Activated CD8-positive, alpha-beta memory T cell treated with anti-CD3 and anti-CD28 coated beads for 24 hours (primary cell): ENCODE measurements at places on chromosomes 11 and 22.

- DNase-seq, result no peak
Measured at GRCh38 chr11:83035070-83035854, 36.4 kb downstream of the RAB30 start.

GRCh38 chr11:42589286-42589685 lies 722.5 kb upstream of the API5 start:
- no peak for DNase-seq

GRCh38 chr11:2996976-2997375 lies 4.8 kb upstream of the NAP1L4 start:
- DNase-seq, result no peak

GRCh38 chr11:128713595-128713994 lies 19.7 kb downstream of the FLI1 start:
- peak; percentile 47 for DNase-seq

GRCh38 chr11:69010964-69011623 lies 2.0 kb downstream of the MRGPRF start:
- peak; percentile 72 for DNase-seq

- DNase-seq, result no peak
Measured at GRCh38 chr11:65026810-65027209, 429 bp upstream of the SNX15 start.

DNA sequence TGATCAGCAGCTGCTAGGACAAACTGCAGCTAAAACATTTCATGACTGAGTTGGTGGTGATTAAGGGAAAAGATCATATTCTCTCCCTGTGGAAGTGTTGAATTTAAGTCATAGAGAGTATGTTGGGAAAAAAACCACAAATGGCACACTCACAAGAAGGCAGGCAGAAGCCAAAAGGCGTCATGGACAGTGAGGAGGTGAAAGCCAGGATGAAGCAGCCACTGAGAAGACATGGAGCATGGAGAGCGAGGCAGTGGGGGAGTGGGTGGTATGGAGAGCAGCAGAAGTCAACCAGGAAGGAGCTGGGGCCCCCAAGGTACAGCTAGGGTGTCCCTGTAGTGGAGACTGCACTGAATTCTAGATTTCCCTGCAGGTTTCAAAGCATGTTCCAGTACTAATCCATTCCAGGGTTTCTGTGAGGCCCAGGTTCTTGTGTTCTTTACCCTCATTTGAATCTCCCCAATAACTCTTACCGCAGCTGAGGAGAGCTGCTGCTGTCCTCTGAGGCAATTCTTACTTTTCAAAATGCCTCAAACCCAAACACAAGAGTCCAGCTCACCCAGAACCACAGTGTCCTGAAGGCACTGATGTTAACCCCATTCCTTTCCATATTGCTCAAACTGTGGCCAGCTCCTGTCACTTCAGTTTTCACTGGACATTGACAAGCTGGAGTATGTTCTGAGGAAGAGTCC lies 191.8 kb upstream of the E2F8 start:
- DNase-seq, result no peak

DNA sequence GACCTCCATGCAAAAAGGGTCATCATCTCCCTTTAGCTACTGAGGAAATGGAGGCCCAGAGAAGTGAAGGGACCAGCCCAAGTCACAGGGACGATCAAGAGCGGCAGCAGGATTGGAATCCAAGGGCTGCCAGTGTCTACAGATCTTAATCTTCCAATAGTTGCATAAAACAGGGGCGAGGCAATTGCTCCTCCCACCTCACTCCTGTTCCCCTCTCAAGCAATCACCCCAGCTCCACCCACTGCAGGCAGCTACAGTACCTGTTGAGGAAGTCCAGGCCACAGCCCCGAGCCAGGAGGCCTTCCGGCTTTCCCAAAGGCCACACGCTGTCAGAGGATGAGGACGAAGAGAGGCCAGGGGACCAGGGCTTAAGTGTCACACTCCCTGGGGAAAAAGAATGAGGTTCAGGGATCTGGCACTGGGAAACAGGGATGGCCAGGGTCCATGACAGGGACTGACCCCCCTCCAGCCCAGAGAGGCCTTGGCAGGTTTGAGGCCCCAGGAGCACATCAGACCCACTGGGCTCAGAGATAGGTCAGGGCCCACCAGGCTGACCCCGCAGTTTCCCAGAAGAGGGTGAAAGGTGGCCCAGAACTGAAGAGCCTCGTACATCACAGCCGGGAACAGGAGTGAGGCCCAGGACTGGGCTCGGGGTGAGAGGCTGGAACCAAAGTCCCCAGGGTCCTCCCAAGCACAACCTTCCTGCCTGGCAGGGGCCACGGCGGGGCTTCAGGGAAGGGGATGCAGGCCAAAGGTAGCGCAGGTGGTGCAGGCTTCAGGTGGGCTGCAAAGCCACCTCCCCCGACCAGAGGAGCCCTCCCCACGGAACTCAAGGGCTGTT lies 16.4 kb upstream of the MFNG start:
- no peak for DNase-seq

GRCh38 chr11:130725421-130726233 lies 190.7 kb downstream of the SNX19 start:
- no peak for DNase-seq

GRCh38 chr11:19873730-19874129 lies 161.1 kb downstream of the NAV2 start:
- DNase-seq, result no peak

GRCh38 chr11:95353706-95354105 lies 122.7 kb upstream of the SESN3 start:
- DNase-seq, result no peak

DNA sequence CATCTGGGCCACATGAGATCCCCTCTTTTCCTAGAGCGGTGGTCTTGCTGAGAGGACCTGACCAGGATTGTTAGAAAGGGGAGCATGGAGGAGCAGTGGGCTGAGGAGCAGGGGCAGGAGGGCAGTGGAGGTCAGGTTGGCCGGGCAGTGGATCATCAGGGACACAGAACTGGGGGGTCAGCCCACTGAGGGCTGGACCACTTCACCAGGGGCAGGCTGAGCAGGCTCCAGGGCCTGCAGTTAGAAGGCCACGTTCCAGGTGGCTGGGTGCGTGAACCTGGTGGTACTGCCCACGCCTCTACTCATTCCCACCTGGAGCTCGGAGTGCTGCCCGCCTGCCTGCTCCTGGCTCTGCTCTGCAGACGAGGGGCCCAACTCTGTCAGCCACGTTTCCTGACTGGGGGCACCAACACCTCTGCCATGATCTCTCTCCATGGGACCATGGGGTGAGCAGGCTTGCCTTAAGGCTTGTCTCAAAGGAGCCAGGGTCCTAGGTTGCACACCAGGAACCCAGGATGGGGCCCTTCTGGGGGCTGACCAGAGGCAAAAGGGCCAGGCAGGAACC lies 9.7 kb downstream of the MRGPRF start:
- no peak for DNase-seq

DNA sequence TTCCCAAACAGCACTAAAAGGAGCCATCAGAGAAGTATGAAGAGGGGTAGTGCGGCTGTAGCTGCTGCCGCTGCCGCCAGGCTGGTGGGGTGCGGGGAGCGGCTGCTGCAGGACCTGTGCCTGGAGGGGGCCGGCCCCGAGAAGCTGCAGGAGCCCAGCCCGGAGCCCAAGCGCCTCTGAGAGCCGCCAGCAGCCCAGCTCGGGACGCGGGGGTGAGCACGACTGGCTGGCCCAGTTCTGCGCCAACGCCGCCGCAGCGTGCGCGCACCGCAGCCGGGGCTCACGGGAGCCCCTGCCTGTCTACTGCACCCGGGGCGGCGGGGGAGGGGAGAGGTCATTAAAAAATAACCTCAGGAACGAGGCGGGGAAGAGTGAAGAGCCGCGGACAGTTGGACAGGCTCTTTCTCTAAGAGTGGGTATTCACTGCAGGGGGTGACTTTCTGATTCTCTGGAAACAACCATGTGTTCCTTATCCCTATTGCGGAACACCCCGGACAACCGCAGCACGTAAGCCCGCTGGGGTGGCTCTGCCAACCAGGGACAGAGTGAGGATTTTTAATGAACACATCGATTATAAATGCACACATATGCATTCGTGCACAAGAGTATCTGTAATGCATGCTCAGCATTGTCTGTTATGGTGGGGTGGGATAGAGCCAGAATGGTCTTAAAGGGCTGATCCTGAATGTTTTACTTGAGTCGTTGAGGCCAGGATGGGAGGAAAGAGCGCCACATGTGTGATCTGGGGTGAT lies 453 bp downstream of the GAS2 start:
- DNase-seq, result peak; percentile 67

GRCh38 chr11:8332196-8332595 lies 68.5 kb upstream of the LMO1 start:
- no peak for DNase-seq

GRCh38 chr11:130636722-130637464 lies 188.4 kb downstream of the ADAMTS15 start:
- DNase-seq, result no peak

DNA sequence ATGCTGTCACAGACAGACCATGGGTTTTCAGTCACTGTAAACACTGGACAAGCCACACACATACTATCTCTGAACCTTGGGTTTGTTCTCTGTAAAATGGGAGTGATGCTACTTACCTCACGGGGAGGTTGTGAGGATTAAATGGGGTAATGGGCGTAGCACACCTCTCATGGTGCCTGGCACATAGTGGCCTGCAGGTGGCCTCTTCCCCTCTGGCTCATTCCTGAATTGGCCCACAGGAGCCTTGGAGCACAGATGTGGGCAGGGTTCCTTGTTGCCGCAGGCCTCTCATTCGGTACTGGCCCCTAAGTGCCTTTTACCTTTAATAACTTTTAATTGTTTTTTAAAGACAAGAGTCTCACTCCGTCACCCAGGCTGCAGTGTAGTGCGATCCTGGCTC lies 11.7 kb downstream of the MICAL2 start:
- no peak for DNase-seq

GRCh38 chr22:46661221-46661851 lies 41.1 kb downstream of the GRAMD4 start:
- DNase-seq, result peak; percentile 66

- peak; percentile 41 for DNase-seq
Measured at GRCh38 chr22:32325416-32325801, 32.3 kb upstream of the RFPL3 start.

DNA sequence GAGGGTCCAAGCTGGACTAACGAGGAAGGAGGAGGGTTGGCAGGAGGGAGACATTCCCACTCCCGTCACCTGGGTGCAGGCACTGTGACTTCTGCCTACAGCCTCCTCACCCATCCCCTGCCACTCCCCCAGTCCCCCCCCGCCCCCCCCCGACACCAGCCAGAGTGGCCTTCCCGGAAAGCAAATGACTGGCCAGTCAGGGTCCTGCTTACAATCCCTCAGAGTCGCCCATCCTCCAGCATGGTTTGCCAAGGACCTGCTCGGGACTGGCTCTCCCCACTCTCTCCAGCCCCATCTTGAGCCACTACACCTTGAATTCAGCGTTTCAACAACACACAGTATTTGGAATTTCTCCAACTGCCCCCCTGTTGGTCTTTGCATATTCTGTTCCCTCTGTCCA lies 59.6 kb downstream of the THAP12 start:
- DNase-seq, result no peak

DNA sequence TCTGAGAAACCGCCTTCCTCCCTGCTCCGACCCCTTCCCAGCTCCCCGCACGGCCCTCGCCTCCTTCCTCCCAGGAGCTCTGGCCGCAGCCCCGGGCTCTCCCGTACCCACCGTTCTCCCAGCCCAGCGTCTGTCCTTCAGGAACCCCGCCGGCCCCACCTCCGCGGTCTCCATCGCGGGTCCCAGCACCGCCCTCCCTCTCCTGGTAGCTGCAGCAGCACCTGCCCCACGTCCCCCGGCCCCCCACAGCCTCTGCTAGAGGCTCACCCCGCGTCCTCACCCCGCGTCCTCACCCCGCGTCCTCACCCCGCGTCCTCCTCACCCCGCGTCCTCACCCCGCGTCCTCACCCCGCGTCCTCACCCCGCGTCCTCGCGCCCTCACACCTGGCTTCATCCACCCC lies 85.9 kb downstream of the WNT7B start:
- DNase-seq, result no peak

- DNase-seq, result no peak
Measured at GRCh38 chr22:47011131-47011858, 248.8 kb downstream of the TBC1D22A start.

- no peak for DNase-seq
Measured at GRCh38 chr11:59552844-59553243, 41.5 kb downstream of the OR4D9 start.

DNA sequence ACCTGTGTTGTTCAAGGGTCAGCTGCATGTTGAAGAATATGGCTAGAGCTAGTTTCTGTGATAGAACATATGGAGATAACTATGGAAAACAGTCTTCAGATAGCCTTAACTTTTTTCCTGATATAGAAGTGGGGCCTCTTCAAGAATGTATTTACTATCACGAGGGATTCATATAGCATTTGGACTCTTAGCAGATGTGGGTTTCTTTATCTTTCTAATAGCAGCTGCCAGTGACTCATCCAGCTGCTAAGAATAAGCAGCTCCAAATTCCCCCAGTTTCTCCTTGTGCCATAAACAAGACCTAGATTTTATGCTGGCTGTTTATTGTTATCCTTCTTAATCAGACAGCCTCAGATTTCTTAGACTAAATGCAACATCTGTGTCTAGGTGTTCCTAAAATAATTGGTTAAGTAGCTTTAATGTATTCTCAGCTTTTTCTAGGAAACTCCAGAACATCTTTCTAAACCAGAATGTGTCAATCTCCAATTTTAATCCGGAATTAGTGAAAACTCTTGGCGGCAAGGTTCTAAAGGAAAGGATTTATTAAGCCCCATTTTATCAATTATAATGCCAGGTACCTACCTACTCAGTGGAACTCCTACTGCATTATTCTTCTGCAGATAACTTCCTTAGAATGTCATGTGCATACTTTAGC lies 119.8 kb downstream of the CSTPP1 start:
- DNase-seq, result no peak

DNA sequence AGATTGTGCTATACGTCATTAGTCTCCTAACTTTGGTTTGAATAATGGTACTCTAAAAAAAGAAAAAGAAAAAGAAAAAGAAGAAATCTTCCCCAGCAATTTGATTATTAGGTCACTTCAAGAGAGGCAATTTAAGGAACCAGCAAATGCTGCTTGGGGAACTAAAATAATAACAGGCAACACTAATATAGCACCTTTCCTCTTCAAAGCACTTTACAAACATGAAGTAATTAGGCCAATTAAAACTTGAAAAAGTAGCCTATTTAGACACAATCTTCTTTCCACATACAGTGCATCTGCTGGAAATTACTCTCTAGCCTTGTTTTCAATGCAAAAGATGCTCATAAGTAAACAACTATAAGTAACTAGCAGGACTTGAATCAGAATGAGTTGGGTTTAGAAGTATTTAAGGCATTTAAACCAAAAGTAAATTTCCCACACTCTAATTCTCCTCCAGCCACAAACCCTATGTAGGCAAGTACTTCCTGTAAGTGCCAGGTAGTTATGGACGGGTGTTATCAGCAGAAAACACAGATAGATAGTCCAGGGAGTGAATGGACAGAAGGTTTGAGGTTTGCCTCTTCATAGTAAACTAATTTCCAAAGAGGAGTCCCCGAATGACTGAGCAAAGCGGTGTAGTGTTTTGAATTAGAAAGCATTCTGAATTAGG lies 44.5 kb downstream of the LRRC4C start:
- no peak for DNase-seq

GRCh38 chr11:46455834-46456233 lies 64.3 kb upstream of the CHRM4 start:
- no peak for DNase-seq
